ENCODE measurements at places on chromosomes 5 and 9.
A peak's percentile ranks its signal among the peaks of the same experiment; 100 is the strongest.

- no peak for DNase-seq
Observed at GRCh38 chr5:153459051-153459743, 31.3 kb upstream of the GRIA1 start.

DNA sequence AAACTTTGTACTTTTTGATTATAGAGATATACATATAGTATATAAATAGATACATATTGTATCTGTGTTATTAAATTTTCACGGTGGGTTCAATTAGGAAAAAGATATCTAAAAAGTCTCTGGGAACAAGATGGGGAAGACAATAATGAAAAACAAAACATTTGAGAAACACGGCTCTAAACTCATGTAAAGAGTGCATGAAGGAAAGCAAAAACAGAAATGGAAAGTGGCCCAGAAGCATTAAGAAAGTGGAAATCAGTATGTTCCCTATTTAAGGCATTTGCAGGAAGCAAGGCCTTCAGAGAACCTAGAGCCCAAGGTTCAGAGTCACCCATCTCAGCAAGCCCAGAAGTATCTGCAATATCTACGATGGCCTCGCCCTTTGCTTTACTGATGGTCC is at the start of gene IFNA1:
TSS of gene IFNA1 (plus strand) at position 301 of the 400 bp plus-strand sequence. CDS start at position 370, 69 bp downstream.
- DNase-seq, result no peak

GRCh38 chr5:147369742-147370374 is 135.0 kb downstream of the STK32A start:
- DNase-seq, result no peak

- DNase-seq, result no peak
Observed at GRCh38 chr5:119899981-119900380, 270.6 kb downstream of the FAM170A start.

DNA sequence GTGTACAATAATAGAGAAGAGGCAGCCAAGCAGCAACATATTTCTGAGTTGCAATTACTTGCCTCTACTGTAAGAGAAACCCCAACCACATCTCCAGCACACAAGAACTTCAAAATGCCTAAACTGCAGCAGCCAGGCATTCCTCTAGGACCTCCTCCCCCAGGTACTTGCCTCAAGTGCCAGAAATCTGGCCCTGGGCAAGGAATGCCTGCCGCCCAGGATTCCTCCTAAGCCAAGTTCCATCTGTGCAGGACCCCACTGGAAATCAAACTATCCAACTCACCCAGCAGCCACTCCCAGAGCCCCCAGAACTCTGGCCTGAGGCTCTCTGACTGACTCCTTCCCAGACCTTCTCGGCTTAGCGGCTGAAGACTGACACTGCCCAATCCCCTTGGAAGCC is 336.8 kb upstream of the RGMB start:
- no peak for DNase-seq

GRCh38 chr5:142783601-142784341 is 13.6 kb downstream of the ARHGAP26 start:
- peak; percentile 74 for DNase-seq

GRCh38 chr5:67802766-67803165 is 412.8 kb upstream of the PIK3R1 start:
- DNase-seq, result no peak

DNA sequence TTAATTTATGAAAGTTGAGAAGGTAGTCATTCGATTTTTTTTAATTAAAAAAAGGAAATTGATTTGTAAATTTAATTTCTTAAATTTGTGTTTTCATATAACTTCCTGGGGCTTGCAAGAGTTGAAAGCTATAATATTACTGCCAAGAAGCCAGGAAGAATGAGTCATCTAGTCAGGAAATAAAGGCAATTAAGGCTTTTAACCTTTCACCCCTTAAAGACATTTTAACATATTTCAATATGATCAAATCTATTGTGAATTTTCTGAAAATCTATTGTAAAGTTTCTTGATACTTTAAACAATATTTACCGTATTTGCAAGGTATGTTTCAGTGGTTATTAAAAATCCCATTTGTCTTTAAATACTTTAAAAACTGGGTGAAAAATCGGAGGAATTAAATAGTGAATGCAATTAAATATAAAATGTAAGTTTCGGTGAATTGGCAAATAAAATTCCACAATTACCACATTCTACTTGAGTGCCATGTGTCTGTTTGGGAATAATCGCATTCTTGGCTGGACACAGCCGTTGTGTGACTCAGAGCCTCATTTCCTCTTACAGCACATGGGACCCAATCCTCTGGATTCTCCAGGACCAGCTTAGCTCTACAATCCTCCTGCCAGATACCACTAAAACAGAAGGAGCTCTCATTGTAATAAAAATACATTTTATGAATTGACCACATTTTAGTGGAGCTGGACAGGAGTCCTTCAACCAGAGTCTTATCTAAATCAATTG is 310.7 kb downstream of the HCN1 start:
- DNase-seq, result no peak

DNA sequence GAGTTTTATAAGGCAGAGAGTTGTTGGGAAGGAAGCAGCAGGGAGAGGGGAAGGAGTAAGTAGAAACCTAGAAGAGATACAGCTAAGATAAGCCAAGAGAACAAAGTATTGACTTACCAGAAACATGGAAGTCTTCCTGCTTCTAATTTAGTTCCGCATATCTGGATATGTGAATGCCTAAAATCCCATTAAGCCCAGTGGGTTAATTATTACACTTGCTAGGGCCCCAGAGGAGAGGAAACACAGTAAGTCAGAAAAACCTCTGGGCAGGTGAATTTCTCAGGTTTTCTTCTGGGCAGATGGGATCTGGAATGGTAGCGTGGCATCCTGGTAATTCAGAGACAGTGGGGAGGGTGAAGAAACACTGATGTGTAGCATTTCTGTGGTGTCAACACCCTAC is 104.7 kb upstream of the GABRP start:
- DNase-seq, result no peak

- no peak for DNase-seq
Observed at GRCh38 chr9:81656871-81657337, 32.4 kb downstream of the TLE1 start.

DNA sequence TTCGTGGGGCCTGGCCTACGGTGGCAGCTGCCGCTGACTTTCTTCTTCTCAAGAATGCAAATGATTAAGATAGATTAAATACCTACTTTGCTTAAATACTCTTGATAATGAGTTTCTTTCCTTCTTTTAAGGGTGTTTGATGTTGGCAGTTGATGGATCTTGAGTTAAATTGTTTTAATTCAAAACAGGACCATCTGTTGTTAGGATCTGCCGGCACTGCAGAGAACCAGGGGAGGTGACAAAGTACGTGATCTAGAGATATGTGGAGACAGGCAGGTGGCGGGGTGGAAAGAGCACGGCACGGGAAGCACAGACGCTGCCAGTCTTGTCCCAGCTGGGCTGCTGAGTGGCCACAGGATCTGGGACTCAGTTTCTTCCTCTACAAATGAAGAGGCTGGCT is 37.9 kb downstream of the MED27 start:
- DNase-seq, result no peak

- DNase-seq, result no peak
Observed at GRCh38 chr5:154107756-154108155, 69.0 kb downstream of the MFAP3 start.

GRCh38 chr9:107942856-107943255 is 453.3 kb upstream of the KLF4 start:
- DNase-seq, result no peak

DNA sequence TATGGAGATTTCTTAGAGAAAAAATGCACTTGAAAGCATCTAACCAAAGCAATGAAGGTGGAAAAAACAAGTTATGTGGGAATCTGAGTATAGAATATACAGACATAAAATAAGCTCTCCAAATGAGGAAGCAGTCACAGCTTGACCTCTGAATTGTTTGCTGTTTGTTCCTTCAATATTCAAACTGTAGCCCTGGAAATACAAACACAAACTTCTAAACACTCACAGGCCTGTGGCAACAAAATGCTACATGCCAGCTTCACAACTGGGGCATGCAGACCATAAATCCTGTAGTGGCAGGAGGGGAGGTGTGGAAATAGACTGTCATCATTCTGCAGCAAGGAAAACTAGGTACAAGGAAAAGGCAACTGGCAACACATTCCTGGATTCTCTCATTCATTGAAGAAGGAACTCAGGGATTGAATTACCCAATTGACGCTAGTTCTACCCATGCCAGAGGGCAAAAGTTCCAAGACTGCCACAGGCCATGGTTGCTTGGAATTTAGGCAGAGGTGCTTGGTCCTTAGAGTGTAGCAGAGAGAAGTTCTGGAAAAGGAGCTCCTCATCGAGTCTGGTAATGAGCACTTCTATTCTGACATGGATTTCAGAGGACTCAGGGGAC is 349.6 kb downstream of the PDE4D start:
- no peak for DNase-seq

- DNase-seq, result no peak
Observed at GRCh38 chr9:135029871-135030565, 57.5 kb upstream of the OLFM1 start.

GRCh38 chr9:37565661-37566618 is 10.2 kb downstream of the FBXO10 start:
- DNase-seq, result no peak

- no peak for DNase-seq
Observed at GRCh38 chr9:105511446-105511845, 46.5 kb upstream of the FKTN start.

GRCh38 chr5:152170350-152170749 is 234.7 kb downstream of the NMUR2 start:
- no peak for DNase-seq

GRCh38 chr9:76370396-76371023 is 23.7 kb downstream of the RFK start:
- DNase-seq, result no peak

DNA sequence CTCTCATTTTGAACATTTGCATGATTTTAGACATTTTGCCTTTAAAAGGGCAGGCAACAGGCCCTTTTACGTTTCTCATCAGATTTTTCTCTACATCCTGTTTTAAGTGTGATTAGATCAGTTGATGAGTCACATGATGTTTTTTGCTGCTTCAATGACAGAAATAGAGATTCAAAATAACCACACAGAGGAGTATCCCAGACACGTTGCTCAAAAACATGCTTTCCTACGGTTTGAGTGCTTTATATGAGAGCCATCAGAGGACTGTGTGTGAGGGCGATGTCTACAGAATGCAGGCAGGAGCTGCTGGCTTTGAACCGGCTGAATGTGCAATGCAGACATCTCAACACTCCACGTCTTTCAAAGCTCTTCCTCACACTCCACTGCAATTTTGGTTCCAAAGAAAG is 42.1 kb downstream of the OTULIN start:
- DNase-seq, result peak; percentile 47

GRCh38 chr9:4035777-4036176 is 264.1 kb downstream of the GLIS3 start:
- DNase-seq, result no peak

- DNase-seq, result no peak
Observed at GRCh38 chr9:114518599-114519022, 13.3 kb upstream of the WHRN start.

- DNase-seq, result no peak
Observed at GRCh38 chr5:77424921-77425320, 67.2 kb downstream of the WDR41 start.

- DNase-seq, result no peak
Observed at GRCh38 chr5:134077926-134078580, 36.4 kb upstream of the TCF7 start.

- no peak for DNase-seq
Observed at GRCh38 chr9:100268271-100268670, 84.5 kb downstream of the TEX10 start.

DNA sequence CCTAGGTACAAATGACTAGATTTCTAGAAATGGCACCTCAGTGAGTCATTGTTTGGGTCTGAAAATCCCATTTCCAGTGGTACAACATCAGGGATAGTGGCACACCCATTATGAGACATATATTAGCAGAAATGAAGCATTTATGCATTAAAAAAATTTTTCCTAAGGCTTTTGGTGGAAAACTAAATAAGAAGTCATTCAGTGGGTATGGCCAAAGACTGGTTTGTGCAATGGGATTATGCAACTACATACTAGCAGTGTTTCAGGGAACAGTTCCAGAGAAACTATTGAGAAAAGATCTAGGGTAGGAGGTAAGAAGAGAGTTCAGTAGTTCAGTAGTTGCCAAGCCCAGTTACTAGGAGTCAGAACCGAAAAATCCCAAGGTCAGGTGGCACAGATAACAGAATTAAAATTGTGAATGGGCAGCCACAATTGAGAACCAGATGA is 106.5 kb upstream of the HAPLN1 start:
- DNase-seq, result no peak

GRCh38 chr5:1698589-1699316 is 100.9 kb downstream of the MRPL36 start:
- DNase-seq, result no peak

GRCh38 chr9:69877852-69878514 is 57.4 kb downstream of the CFAP95 start:
- no peak for DNase-seq

- no peak for DNase-seq
Observed at GRCh38 chr9:34651321-34651720, 664 bp upstream of the IL11RA start.

GRCh38 chr9:98777618-98778017 is 18.7 kb downstream of the ANKS6 start:
- DNase-seq, result no peak

DNA sequence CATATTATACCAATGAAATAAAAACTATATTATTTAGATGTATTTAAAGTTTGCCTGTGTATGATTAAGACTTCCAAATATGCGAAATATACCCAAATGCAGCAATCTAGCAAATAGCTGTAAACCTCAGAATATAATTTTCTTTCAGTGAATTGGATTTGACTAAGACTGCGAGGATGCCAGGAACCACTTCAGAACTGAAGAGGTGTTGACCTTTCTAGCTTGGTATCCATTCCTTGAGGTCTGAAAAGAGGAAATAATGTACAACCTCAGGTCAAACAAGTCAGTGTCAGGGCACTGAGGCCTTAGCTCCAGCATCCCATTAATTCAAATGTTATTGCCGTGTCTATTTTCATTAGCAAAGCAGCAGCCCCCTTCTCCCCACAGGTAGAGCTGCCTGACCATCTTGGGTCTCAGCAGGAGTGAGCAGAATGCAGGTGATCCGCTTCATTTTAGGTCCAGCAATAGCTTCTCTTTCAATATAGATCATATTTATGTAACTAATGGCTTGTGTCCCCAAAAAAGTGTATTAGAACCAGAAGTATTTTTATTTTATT is 100.0 kb downstream of the KIAA1958 start:
- DNase-seq, result no peak

- DNase-seq, result no peak
Observed at GRCh38 chr9:129223551-129224208, 45.6 kb upstream of the IER5L start.

- no peak for DNase-seq
Observed at GRCh38 chr9:93962017-93962416, 6.9 kb upstream of the BARX1 start.

- DNase-seq, result no peak
Observed at GRCh38 chr5:14146725-14147124, 3.6 kb downstream of the TRIO start.

All from activated CD4-positive, alpha-beta memory T cell treated with anti-CD3 and anti-CD28 coated beads, Interleukin-2, amount 10 ng/mL, durations not matched to agents 7 days and 5 days (primary cell).